ENCODE measurements at places on chromosomes 7 and 10.

DNA sequence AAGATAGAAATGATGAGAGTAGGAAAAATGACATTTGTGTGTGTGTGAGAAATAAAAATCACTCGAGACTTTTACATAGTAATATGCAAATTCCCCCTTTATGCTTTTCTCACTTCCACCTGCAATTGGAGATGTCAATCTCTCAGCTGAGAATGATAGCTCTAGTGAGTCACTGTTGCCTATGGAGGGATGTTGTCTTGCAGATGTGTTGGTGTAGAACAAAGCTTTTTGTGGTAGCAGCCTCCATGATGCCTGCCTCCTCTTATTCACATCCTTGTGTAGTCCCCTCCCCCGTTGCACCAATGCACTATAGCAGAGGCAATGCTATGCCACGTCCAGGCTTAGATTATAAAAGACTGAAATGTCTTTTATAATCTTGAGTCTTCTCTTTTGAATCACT, 33.8 kb downstream of the SPAG6 start:
- DNase-seq, result no peak

GRCh38 chr7:129295015-129295423, 70.2 kb downstream of the AHCYL2 start:
- no peak for DNase-seq

- DNase-seq, result no peak
Observed at GRCh38 chr10:25768167-25768566, 165.9 kb upstream of the MYO3A start.

- DNase-seq, result peak; percentile 48
Observed at GRCh38 chr7:77651575-77652162, 44.6 kb upstream of the RSBN1L start.

DNA sequence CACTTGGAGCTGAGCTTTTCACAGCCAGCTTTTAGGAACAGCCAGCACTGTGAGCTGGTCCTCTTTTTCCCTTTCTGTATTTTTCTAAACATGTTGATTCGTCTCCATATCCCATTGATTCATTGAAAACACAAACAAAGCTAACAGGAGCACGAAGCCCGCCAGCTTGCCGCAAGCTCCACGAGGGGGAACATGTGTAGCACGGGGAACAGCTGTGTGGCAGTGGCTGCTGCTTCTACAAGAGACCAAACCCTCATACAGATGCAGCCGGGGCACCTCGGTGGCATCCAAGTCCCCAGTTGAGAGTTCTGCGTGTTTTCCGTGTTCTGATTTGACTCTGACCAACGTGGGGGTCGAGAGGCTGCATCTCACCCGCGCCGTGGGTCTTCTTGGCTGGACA, 80.8 kb upstream of the SH2B2 start:
- DNase-seq, result no peak

DNA sequence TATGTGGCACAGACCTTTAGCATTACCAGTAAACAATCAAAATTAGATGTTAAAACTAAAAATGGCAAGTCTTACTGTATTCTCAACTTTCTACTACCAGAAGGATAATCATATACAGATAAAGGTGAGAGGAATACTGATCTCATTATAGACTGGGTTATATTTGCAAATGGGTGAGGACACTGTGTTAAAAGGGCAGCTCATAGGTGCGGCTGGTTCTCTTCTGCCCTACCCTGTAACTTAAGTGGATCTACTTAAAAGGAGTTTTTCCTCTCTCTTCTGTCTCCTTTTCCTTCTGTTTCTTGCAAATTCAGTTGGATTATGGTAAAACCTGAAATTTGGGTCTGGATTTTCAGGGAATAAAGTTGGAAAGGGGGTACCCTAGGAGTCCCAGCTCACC, 33.0 kb downstream of the WASL start:
- no peak for DNase-seq

DNA sequence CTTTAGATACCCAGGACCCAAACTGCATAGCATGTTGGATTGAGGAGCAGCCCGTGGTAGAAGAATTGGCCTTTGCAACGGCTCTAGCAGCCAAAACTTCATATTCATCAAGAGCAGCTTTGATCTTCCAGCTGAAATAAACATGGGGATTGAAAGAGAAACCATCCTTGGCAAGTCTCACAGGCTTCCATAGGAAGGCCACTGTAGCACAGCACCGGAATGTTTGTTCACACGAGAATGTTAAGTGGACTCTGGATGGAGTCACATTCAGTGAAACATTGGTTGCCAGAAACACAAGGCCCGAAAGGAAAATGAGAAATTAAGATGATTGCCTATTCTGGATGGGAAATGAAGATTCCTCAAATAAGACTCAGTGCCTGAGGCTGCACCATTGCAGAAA, 97.4 kb downstream of the RAB18 start:
- DNase-seq, result no peak

DNA sequence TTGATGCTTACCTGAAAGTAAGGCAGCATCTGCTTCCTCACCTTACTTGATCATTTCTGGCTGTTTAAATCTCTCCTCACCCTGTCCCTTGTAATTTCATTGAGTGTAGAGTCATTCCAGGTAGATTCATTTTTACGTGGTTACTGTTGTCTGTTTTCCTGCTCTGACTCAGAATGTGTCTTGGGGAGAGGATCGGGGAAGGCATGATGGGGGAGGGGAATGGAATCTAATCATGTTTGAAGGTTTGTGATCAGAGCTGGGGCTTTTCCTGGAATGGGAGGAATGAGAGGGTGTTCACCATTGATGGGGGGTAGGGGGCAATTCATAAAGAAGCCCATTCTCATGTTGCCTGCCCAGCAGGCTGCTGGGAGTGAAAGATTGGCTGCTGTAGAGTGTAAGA, 18.7 kb downstream of the SEC24C start:
- no peak for DNase-seq

- DNase-seq, result no peak
Observed at GRCh38 chr10:79007018-79007417, 61.7 kb upstream of the ZMIZ1 start.

DNA sequence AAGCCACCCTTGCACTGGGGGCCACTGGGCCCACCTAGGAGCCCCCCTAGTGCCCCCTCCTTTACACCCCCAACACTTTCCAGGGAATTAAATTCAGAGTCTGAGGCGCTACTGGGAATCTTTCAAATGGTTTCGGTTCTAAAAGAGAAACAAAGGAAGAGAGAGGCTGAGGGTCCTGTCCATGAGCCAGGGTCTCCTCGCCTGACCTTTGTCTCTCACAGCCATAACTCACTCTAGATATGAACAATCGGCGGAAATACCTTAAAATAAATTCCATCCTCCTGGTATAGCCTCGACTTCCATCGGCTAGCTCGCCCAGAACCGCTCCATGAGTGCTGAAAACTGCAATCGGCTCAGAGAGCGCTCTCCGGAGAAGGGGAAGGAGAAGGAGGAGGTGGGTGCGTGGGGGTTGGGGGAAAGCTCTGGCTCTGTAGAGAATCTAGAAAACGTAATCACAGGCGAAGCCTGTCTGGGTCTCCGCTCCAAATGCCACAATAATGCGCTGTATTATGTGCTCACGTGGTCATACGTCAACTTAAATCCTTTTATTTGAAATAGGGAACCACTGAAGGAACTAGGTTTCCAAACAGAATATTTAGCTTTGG, 12.6 kb downstream of the HOXA4 start:
- no peak for DNase-seq

DNA sequence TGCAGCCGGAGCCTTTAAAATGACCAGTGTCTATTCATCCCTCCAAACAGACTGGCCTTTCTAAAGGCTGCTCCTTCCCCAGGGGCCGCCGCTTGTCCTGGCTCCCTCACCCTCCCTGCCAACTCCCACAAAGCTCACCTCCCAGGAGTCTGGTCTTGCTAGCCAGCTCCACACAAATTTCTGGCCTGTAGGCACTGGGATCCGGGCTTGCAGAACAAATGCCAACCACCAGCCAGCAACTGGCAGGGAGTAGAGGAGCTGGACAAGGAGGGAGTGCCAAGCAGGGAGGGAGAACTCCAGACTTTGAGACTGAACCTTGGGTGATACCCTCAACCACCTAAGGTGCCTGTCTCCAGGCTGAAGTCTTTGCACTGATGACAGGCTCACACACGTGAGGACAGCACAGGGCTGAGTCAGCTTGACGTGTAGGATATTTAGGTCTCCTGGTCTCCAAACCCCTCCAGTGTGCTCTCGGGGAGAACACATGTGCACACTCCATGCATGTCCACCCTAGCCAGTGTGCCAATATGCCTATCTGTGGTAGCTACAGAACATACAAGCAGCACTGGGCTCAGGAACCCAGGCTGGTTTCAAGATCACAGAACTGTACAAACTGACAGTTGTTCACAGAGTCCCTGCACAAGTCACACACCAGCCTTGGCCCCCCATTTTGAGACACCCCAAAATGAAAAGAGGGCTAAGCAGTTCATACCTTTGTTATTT, 6.0 kb downstream of the PAX2 start:
- no peak for DNase-seq

DNA sequence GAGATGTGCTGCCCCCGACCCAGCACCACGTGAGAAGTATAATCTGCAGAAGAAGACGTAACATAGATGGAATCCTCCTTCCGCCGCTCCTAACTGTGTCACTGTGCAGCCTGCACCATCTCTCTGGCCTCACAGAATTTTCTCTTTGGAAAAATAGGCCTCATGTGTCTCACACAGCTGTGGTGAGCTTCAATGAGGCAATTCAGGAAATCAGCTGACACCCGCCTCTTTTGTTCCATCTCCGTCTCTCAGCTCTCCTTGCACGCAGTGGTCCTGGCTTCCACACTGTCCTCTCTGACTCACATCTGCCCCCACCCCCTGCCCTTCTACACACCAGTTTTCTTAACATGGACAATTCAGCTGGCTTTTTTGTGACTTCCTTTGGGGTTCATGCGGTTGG, 7.2 kb downstream of the C10orf90 start:
- DNase-seq, result no peak

DNA sequence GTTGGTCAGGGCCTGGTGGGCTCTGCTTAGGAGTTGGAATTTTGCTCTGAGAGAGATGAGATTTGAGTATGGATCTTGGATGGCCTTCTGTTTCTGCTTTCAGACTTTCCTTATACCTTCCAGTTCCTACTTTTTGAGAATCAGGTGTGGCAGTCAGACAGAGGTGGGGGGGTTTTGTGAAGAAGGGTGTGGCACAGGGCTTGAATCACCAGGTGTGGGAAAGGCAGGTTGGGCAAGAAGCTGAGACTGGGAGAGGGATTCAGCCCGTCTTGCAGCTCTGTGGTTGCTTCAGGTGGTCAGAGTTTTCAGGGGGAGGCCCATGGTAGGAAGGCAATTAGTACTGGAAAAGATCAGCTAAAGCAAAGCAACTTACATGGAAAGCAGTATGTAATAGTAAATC, 340.2 kb downstream of the LRMDA start:
- DNase-seq, result no peak

DNA sequence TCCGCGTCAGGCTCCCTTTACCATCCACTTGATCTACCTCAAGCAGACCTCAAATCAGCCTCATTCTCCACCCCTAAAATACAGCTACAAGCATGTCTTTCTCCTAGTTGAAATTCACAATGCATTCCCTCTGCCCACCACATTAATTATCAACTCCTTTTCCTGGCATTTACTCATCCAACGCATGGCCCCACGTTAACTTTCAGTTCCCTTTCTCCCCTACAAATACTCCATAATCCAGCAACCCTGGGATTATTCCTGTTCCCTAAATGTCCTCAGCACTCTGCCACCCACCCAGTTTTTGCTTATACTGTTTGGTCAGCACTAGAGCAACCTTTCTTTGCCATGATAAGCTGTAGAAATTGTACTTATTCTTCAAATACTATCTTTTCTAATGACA, 5.7 kb upstream of the VIM start:
- no peak for DNase-seq

DNA sequence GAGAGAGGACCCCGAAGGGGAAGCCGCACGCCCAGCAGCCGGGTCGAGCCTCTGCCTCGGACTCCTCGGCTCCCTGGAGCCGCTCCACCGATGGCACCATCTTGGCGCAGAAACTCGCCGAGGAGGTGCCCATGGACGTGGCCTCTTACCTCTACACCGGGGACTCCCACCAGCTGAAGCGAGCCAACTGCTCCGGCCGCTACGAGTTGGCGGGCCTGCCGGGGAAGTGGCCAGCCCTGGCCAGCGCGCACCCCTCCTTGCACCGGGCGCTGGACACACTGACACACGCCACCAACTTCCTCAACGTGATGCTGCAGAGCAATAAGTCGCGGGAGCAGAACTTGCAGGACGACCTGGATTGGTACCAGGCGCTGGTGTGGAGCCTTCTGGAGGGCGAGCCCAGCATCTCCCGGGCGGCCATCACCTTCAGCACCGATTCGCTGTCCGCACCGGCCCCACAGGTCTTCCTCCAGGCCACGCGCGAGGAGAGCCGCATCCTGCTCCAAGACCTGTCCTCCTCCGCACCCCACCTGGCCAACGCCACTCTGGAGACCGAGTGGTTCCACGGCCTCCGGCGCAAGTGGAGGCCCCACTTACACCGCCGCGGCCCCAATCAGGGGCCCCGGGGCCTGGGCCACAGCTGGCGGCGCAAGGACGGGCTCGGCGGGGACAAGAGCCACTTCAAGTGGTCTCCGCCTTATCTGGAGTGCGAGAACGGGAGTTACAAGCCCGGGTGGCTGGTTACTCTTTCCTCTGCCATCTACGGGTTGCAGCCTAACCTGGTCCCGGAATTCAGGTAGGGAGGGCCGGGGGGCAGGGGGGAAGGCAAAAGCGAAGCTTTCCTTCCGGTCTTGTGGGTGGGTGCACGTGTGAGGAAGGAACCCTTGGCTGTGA, 973 bp downstream of the GPR158 start:
- no peak for DNase-seq

DNA sequence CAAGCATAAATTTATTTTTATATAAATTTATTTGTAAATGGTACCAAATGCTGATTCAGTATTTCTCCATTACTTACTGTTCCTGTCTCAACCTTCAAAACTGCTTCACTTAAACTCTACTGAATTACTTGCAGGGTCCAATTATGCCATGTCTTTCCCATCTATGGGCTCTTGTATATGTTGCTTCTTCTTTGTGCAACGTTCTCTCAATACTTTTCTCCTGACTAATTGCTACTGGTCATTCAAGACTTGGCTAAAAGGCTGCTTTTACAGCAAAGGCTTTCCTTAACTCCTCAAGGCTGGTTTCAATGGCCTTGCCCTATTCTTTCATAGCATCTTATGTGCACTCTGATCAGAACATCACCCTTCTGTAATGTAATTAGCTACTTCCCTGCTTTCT, 67.9 kb downstream of the RNLS start:
- DNase-seq, result no peak

Data from CD4-positive, alpha-beta T cell treated with Interleukin-6 at 100 ng/mL for 8 hours (primary cell).